Ammon's horn (tissue), 1 donor: ENCODE measurements at places on chromosomes 6 and 20.

- no peak for DNase-seq
These were observed 120.6 kb upstream of the AGPAT4 start for GRCh38 chr6:161394437-161394836.

DNA sequence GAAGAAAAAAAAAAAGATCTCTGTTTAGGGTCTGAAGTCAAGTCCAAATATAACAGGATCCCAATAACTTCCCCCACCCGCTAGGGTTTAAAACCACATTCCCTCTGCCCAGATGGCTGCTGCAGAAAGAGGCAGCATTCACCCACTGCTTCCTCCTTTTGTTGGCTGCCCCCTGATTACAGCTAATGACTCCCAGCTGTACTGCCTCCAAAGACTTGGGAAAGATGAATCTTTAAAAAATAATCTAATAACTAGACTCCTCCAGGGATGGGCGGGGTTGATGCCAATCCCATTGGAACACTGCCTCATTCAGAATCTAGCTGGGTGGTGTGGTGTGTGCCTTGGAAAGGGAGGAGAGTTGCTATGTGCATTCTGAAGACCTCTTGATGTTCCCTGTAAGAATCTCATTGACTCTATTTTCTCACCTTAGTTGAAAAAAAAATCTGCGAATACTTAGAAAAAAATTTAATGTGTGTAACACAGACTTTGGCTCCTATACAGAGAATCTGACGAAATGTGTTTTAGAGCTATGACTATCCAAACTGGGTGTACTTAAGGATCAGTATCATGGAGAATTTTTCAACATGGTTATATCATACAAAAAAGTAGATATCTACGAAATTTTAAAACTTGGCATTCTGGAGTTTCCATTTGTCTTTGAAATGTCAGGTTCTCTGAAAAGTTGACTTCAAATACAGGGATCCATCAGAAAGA lies 174.0 kb downstream of the RNF144B start:
- peak; percentile 6 for DNase-seq

DNA sequence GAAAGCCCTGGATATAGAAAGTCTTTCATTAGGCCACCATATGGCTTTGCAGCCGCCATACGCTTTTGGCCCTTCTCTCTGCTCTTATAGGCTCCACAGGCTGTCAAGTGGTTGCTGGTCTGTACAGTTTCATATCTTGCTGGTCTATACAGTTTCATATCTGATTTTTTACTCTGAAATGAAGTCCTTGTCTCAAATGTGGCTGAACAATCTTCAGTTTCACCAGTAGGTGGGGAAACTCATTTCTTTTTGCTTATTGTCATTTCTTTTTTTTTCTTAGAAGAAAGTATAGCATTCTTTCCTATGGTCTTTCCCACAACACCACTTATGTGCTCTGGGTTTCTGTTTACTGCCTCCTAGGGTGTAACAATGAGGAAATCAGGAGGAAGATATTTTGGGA lies 771.4 kb upstream of the MMS22L start:
- DNase-seq, result no peak

DNA sequence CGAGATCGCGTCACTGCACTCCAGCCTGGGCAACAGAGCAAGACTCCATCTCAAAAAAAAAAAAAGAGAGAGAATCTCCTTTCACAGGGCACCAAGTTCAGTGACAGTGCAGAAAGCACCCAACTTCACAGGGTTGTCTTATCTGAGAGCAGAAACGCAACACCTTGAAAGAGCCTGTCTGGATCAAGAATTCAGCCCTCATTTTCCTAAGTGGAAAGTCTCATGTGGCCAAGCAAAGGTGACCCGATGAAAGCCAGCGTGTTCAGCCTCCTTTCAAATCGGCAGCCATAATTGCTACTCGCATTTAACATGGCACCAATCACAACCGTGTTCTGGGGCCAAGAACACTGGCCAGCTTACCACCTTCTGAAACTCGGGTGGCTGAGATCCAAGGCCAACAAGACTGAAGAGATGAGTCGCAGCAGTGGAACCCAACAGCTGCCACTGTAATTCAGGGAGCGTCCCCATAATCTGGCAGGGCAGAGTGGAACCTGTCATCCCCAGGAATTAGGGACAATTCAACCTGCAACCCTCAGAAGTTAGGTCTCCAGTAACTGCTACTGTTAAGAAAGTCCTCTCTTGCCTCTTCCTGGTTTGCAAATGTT lies 536.7 kb upstream of the JARID2 start:
- no peak for DNase-seq

- no peak for DNase-seq
These were observed 29.5 kb downstream of the STX11 start for GRCh38 chr6:144179828-144180227.

- DNase-seq, result no peak
These were observed 132.6 kb downstream of the PHACTR1 start for GRCh38 chr6:12848964-12849808.

DNA sequence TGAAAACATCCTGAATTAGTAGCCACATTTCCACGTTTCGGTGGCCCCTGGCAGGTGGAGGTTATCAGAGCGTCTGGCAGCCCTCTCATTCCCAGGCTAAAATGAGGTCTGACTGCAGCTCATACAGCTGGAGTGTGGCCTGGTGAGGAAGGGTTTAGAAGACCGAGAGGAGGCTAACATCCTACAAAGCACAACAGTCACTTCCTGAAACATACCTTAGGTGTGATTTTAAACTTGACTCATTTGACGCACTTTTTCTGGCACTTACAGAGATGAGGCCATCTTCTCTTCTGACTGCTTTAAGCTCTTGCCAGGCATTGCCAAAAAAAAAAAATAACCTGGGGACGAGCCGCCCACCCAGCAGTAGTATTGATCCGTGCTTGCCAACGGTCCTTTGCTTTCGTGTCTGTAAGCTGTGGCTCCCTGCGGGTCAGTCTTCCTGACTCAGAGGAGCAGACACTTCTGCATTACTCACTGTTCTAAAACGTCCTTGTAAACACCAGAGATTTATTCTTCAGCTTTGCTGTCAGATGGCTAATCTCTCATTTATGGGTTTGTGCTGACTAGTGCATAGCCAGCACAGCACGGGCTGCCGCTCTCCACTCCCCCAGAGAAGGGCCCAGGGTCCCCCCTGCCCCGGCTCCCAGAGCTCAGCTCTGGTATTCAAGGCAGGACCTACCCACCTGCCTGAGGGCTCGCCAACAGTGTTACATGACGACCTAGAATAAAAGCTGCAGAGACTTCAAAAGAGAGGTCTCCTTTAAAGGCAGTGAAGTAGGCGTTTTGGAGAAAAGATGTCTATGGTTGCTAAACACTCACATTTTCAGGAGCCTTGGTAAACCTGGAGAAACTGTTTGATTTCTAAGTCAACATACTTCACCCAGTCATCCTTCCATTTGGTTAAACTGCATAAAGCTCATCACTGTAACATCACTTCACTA lies 78.5 kb upstream of the FRMD1 start:
- no peak for DNase-seq

DNA sequence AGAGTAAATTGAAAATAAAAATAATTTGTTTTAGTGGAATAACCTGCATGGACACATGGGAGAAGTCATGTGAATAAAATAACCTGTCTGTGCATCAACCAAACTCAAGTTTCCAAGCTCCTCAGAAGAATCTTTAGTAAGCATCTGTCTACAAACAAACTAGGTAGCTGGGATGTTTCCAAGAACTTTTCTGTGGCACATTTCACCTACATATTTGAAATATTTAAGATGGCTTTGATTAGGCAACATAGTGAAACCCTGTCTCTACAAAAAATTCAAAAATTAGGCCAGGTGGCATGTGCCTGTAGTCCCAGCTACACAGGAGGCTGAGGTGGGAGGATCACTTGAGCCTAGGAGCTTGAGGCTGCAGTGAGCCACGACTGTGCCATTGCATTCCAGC lies 168.2 kb downstream of the DST start:
- DNase-seq, result no peak

DNA sequence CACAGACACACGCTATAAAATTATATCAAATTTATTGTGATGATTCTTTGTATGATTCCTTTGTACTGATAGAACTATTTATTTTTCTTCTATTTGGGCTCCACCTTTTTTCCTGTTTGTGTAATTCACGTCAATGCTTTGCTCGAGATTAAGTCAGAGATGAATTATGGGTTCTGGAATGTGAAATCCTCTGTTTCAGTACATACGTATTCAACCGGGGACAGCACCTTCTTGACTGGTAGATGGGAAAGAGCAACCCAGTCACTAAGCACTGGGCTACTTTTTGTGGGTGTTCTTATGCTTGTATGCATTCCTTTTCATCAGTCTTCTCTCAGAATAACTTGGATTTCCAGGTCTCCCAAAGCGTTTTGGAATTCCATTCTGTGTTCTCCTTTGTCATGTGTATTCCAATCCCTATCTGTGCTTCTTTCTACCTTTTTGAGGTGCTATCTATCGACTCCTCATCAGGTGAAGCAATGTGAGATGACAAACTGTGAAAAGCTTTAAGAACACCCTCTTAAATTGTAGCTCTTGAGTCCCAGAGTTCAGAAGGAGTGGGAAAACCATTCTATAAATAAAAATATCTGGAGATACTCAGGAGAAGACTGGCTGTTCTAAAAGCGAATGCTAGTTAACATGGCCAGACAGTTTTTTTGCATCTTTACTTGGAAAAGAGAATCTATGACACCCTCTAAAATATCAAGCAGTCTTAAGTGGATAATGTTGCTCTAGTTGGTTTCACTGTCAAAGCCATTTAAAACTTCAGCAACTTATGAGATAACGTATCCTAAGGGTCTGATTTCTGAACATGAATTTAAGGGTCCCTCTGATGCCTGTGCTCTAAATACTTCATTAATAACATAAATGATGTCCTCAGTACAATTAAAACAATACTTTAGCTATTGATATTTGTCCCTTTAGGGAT lies 197.7 kb upstream of the PREP start:
- DNase-seq, result no peak

GRCh38 chr6:140844167-140844566 lies 1288.6 kb upstream of the GJE1 start:
- no peak for DNase-seq

- no peak for DNase-seq
These were observed 55.3 kb downstream of the BMP6 start for GRCh38 chr6:7781240-7781639.

DNA sequence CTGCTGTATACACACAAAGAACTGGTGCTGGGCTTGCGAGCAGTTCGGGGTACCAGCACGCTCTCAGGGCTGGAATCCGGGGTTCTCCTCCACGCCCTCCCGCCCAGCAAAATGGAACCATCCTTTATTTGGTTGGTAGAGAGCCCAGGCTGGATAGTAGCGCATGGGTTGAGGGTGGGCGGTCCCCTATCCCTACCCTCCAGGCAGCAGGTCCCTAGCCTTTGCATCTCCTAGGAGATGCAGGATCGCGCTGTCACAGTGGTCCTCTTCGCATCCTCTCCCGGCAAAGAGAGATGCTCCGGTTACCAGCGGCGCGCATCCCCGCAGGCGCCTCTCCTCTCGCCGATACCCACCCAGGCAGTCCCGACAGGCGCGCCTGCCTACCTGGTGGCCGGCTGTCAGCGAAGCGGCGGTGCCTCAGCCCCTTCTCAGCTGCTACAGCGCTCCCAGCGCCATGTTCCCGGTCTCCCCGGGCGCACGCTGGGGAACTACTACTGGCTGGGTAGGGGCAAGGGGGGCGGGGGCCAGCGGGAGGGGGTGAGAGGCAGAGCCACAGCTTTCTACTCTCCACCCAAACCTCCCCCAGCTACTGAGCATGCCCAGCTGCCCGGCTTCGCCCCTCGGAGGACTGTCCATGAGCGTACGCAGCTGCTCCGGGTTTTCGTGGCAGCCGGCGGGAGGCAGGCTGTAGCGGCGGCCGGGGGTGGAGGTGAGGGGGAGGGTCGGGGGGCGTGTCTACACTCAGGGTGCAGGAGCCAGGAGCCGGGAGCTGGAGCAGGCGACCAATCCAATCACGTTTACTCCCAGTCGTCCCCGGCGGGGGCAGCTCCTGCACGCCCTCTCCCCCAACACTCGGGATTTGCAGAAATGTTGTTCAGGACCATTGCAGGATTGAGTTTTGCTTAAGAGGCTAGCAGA lies at the start of gene PAK5:
PAK5 (minus strand) TSS at position 699 of the 918 bp plus-strand sequence. CDS start 194,748 bp downstream, outside the sequence.
- DNase-seq, result peak; percentile 85

- DNase-seq, result peak; percentile 46
These were observed 49.4 kb upstream of the FNDC1 start for GRCh38 chr6:159119791-159120190.

- DNase-seq, result no peak
These were observed at the start of gene COL12A1 for GRCh38 chr6:75205776-75206575. TSS of gene COL12A1 (minus strand) at chr6:75206053. CDS start at chr6:75202792, 3,261 bp downstream.

DNA sequence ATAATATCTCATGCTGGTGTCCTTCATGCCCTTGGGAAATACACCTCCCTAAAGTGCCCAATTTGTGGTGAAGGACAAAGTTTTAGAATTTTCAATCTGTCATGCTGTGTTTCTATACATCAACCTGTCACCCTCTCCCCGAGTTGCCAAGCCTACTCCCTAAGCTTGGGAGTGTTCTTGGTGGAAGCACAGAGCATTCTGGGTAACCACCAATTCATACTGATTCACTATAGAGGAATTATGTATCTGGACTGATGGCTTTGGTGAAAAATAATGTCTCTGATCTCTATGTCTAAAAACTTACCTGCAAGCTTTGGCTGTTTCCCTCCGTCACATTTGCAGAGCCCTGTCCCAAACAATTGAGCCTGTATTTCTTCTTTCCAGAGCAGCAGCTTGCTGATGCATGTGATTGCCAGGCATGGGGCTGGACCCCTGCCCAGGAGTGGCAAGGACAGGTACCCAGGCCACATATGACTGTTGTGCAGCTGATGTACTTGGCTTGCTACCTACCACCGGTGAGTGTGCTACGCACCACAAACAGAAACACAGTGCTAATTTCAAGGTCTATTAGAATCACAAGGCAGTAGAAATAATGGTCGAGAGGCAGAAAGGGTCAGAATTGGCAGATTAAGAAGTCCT lies 202.8 kb upstream of the CITED2 start:
- no peak for DNase-seq

GRCh38 chr6:42756722-42757121 lies 10.8 kb upstream of the TBCC start:
- no peak for DNase-seq

- DNase-seq, result no peak
These were observed 32.8 kb upstream of the FOXQ1 start for GRCh38 chr6:1279065-1279464.

GRCh38 chr6:165574220-165575157 lies 88.6 kb downstream of the PDE10A start:
- no peak for DNase-seq

- DNase-seq, result no peak
These were observed 45.0 kb downstream of the ELMO2 start for GRCh38 chr20:46361381-46361780.

DNA sequence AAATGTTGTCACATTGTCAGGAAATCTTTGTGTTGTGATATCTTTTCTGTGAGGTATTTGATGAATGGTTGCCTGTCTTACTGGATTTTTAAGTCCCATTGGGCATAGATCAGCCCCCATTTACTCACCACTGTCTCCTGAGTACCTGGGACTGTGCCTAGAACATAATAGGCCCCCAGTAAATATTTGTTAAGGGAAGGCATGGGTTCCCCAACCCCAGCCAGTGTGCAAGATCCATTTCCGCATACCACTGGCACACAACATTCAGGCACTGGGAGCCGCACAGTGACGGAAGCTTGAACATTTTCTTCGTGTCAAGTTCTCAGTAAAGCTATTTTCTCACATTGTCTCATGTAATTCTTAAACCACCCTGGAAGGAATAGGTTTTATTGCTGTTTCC lies 72.2 kb downstream of the UNC5CL start:
- DNase-seq, result no peak

GRCh38 chr6:27161946-27162603 lies 85.4 kb upstream of the PRSS16 start:
- DNase-seq, result peak; percentile 18
